ENCODE measurements at places on chromosomes 16 and 17.

GRCh38 chr16:69424935-69425784 lies 741 bp downstream of the CYB5B start:
- DNase-seq = no peak

DNA sequence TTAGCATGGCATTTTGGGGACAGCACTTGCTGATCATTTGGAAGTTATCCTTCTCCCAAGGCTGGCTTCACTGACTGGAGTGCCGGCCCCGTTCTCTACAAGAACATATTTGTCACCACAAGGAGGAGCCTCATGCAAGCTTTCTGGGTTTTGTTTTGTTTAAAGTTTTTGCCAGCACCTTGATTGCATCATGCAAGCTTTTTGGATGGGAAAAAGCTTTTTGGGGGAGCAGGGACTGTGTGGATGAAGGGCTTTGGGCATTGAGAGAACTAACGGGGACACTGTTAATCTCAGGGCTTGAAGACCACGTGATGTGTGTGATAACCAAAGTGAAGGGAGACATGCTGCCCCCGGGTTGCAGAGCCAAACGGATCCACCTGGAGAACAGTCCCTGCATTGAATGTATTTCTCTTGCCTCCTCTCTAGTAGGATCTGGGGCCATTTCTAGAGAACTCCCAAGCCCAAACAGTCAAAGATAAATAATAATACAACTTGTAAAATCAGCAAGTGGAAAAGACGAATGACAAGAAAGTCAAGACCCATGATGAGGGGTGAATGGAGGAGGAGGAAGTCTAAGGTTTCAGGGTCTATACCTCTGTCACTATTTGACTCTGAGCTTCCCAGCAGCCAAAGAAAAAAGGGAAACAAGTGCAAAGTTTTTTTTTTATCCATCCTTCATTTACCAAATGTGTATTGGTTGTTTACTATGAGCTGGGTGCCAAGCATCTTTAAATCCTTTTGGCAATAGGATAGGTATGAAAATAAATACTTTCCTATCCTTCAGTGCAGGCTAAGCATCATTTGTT lies 17.2 kb downstream of the TMEM114 start:
- peak; percentile 5 for DNase-seq

GRCh38 chr16:13435415-13435814 lies 484.5 kb upstream of the ERCC4 start:
- no peak for DNase-seq

GRCh38 chr16:66293207-66293735 lies 73.2 kb upstream of the CDH5 start:
- DNase-seq = no peak

DNA sequence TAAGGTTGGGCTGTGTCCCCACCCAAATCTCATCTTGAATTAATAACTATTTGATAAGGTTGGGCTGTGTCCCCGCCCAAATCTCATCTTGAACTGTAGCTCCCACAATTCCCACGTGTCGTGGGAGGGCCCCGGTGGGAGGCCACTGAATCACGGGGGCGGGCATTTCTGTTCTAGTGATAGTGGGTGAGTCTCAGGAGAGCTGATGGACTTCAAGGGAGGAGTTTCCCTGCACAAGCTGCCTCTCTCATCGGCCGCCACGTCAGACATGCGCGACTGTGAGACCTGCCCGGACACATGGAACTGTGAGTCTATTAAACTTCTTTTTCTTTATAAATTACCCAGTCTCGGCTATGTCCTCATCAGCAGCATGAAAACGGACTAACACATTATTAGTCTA lies 44.9 kb upstream of the METRNL start:
- no peak for DNase-seq

GRCh38 chr17:60656499-60656898 lies 21.2 kb upstream of the BCAS3 start:
- no peak for DNase-seq

- DNase-seq = no peak
Measured at GRCh38 chr16:84964386-84965128, 46.8 kb downstream of the ZDHHC7 start.

- DNase-seq = peak; percentile 60
Measured at GRCh38 chr16:7755347-7755882, 422.8 kb downstream of the RBFOX1 start.

- DNase-seq = no peak
Measured at GRCh38 chr16:23855010-23855409, 19.2 kb downstream of the PRKCB start.

- peak; percentile 32 for DNase-seq
Measured at GRCh38 chr17:9199571-9200551, 178.6 kb downstream of the NTN1 start.

- DNase-seq = no peak
Measured at GRCh38 chr16:89689142-89689541, 2.7 kb downstream of the CDK10 start.

DNA sequence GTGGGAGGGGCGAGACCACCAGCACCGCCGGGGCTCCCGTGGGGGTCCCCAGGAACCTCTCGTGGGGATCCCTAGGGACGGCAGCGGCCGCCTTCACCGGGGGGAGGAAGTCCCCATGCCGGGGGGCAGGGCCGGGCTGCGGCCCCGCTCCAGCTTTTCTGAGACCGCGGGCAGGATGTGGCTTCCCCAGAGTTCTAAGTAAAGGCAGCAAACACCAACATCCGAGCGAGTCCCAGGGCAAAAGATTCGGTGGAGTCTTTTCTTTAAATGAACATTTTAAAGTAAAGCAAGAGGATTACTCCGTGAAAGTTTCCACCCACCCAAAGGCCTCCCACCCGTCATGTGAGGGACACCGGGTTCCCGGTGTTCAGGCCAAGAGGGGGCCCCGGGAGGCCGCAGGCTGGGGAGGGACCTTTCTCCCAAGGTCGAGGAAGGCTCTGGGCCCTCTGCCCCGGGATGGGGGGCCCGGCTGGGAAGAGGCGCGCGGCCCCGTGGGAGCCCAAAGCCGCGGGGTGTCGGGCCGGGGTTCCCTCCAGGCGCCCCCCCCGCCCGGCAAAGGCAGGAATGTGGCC lies 137.2 kb upstream of the RPH3AL start:
- DNase-seq = no peak

DNA sequence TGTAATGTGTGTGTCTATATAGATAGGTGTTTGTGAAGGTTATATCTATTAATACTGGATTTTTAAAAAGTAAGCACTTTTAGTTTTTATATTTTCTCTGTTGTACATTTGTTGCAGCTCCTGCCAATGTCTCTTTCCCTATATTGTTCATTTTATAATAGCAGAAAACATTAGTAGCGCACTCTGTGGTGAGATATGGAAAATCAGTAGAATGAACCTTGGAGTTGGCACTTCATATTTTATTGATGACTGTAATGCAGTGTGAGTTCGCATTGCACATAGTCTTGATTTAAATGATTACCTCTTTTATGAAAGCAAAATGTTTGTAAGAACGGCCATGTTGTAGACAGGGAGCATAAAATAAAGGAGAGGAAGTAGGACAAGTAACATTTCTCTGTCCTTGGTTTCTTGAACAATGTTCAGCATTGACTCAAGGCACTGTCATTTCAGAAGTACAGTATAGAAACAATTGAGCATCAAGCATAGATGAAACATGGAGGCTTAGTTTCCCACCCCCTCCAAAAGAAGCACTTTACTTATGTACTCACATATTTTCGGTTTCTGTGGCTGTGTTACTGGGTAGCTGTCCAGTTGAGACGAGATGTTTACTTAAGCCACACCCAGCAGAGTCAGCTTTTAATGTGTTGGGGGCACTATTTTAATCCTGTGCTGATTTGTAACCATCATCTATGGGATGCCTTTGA lies 74.0 kb downstream of the TANC2 start:
- DNase-seq = peak; percentile 28

- DNase-seq = peak; percentile 83
Measured at GRCh38 chr17:72592242-72592966, 471.6 kb downstream of the SOX9 start.

DNA sequence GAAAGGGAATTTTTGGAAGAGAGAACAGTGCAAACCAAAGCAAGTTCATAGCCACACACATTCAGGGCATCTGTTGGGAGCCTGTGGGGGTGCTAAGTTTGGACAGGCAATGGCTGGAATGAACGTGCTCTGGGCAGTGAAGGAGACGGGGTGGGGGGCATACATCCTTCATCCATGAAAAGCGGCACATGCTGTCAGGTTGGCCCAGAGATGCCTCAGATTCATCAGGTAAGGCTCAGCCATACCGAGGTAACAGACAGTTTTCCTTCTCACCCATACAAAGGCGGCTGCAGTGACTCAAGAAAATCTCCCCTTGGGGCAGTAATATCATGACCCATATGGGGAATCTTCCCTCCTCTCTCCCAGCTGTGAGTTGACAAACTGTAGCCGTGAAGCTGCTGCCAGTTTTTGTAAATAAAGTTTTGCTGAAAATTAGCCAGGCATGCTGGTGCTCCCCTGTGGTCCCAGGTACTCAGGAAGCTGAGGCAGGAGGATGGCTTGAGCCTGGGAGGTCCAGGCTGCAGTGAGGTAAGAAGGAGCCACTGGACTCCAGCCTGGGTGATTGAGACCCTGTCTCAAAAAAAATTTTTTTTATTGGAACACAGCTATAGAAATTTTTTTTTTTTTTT lies 9.2 kb upstream of the UBALD2 start:
- no peak for DNase-seq

GRCh38 chr17:82560802-82561428 lies 41.4 kb downstream of the FOXK2 start:
- DNase-seq = no peak

DNA sequence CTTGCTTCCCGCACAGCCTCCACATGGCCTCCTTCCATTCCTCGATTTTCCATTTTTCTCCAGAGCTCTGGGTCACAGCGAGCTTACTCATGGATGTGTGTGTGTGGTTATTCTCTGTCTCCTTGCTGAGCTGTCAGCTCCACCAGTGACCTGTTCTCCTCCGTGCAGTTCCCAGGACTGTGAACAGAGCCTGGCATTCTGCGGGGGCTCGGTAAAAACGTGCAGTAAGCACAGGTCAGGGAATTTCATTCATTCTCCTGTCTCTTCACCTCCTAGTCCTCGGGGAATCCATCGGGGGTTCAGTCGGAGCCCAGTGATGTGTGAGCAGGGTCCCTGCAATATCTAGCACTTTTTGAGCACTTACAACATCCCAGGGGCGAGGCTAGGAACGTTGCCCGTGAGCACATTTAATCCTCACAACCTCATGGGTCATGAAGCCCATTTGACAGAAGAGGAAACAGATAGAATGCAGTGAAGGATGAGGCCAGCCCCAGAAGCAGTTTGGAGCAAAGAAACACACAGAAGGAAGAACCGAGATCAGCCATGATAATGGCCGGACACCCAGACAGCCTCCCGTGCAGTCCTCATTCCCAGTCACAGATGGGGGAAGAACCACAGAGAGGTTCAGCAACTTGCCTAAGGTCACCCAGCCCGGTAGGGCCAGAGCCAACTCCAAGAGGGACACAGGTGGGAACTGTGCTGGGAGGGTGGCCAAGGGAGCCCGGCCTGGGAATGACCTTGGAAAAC lies 183.2 kb upstream of the GSE1 start:
- no peak for DNase-seq

GRCh38 chr17:50046179-50046578 lies 9.7 kb upstream of the ITGA3 start:
- no peak for DNase-seq

- peak; percentile 63 for DNase-seq
Measured at GRCh38 chr16:31519759-31520431, 7.8 kb upstream of the AHSP start.

- no peak for DNase-seq
Measured at GRCh38 chr16:60727851-60728250, 1308.4 kb downstream of the CDH8 start.

- no peak for DNase-seq
Measured at GRCh38 chr16:27922433-27922832, 141.1 kb downstream of the GSG1L start.

DNA sequence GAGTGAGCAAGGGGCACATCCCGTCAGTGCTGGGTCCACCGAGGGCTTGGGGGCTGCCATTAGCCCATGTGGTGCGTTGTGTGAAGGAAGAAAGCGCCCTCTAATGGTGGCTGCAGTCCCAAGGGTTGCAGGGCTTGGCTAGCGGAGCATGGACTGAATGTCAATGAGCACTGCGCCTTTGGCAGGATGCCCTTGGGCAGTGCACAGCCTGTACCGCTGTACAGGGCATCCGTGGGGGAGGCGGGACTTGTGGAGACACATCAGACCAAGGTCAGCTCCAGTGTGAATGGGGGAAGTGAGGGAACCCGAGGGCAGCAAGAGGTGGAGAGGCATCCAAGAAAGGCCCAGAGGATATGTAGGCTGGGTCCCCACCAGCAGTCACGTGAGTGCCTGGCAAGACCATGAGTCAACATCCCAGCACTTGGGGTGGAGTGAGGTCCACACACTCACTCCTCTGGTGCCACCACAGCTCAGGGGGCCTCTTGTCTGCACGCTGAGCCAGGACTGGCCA lies 75.5 kb upstream of the MED9 start:
- DNase-seq = peak; percentile 11

DNA sequence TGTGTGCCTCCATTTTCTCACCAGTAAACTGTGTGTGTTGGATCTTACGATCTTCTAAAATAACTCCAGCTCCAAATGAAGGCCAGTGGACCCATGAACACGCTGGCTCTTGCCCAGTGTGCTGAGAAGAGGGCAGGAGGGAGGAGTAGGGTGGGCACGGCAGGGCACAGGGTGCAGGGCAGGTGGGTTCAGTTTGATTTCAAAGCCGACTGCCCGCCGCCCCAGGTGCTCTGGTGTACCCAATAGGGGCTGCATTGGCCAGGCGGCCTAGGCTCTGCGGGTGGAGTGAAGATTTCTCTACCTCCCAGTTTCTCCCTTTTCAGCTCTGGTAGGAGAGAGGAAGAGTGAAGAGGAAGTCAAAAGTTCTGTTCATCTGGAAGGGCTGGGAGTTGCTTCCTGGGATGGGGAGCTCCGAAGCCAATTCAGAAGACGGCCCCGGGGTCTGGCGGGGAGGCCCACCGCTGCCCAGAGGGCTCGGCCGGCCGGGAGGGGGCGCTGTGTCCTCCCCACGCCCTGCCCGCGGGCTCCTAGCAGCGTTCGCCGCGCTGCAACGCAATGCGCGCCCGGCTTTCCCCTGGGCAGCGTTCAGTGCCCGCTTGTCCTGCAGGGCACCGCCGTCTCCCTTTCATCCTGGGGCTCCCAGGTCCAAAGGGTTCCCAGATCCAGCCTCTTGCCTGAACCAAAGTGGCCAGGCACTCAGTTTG lies 1.1 kb upstream of the CRHR1 start:
- DNase-seq = peak; percentile 28

DNA sequence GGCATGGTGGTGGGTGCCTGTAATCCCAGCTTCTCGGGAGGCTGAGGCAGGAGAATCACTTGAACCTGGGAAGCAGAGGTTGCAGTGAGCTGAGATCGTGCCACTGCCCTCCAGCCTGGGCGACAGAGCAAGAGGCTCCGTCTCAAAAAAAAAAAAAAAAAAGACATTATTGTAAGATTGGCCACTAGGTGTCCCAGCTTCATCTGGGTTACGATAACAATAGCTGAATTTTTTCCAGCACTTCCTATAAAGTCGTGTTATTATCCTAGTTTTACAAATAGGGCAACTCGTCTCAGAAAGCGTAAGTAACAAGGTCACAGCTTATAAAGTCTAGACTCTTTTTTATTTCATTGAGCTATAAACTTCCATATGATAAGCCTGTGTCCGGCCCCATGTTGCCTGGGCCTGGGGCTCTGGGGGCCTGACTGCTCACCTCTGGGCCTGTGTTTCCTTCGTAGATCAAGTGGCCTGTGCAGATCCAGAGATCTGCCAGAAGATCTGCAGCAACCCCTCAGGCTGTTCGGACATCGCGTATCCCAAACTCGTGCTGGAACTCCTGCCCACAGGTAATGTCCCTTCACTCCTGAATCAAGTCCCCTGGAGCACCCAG lies 60.5 kb downstream of the SLC5A11 start:
- peak; percentile 18 for DNase-seq

Data from NCI-H146 (cell line).